ENCODE measurements at places on chromosomes 12 and 14.
A peak's percentile ranks its signal among the peaks of the same experiment; 100 is the strongest.

- DNase-seq, result no peak
Measured at GRCh38 chr12:102249079-102249841, 51.6 kb upstream of the PMCH start.

- DNase-seq, result no peak
Measured at GRCh38 chr12:55906056-55906455, 21.6 kb downstream of the PYM1 start.

GRCh38 chr14:31944256-31945073, 132.6 kb upstream of the ARHGAP5 start:
- no peak for DNase-seq

- DNase-seq, result no peak
Measured at GRCh38 chr14:77917491-77918201, 117.7 kb downstream of the ADCK1 start.

- DNase-seq, result no peak
Measured at GRCh38 chr12:25263594-25263993, 12.9 kb upstream of the KRAS start.

GRCh38 chr12:110965574-110965973, 45.2 kb upstream of the MYL2 start:
- DNase-seq, result no peak

GRCh38 chr12:46933947-46934346, 108.2 kb upstream of the SLC38A4 start:
- DNase-seq, result peak; percentile 16

GRCh38 chr12:47813511-47814196, 6.0 kb downstream of the HDAC7 start:
- DNase-seq, result peak; percentile 77

DNA sequence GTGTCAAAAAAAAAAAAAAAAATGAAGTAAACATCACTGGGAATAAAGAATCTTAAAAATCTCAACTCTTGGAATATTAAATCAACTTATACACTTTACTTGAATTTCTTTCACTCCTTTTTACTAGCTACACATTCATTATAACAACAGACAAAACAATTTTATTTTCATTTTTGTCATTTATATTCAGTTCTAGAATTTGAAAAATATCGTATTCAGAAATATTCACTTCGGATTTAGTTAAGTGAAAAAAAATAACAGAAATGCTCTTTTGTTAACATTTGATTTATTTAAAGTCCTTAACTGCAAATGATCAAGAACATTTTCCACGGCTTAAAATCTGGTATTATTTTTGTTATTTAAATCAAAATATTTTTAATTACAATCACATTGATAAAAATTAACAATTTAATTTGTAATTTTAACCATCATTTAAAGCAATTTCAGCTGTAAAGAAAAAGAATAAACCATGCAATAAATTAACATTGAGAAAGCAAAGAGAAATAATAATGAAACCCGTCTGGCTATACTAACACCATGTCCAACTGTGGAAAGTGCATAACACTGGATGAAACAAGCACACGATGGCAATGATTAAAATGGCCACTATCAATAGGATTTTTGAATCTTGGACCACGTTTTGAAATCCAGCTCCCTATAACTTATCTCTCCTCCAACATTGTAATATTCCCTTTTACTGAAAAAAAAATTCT, 5.2 kb downstream of the FOXA1 start:
- peak; percentile 11 for DNase-seq

- DNase-seq, result no peak
Measured at GRCh38 chr12:118319627-118320026, 53.1 kb downstream of the TAOK3 start.

GRCh38 chr12:64678248-64678647, 68.0 kb downstream of the RASSF3 start:
- no peak for DNase-seq

- no peak for DNase-seq
Measured at GRCh38 chr14:52023518-52023917, 34.2 kb downstream of the RTRAF start.

- DNase-seq, result no peak
Measured at GRCh38 chr12:16920451-16920850, 314.5 kb upstream of the LMO3 start.

- no peak for DNase-seq
Measured at GRCh38 chr12:57025196-57025595, 8.9 kb upstream of the TAC3 start.

- no peak for DNase-seq
Measured at GRCh38 chr14:23153851-23154796, 29.3 kb downstream of the SLC7A8 start.

- peak; percentile 9 for DNase-seq
Measured at GRCh38 chr14:99944241-99944651, 121.0 kb upstream of the EVL start.

- no peak for DNase-seq
Measured at GRCh38 chr12:53344487-53344823, 8.3 kb upstream of the SP7 start.

GRCh38 chr14:32246751-32247150, 43.7 kb upstream of the RNU6-8 start:
- DNase-seq, result no peak

GRCh38 chr12:34350092-34351041, 328.1 kb downstream of the ALG10 start:
- no peak for DNase-seq

- no peak for DNase-seq
Measured at GRCh38 chr14:53408175-53408879, 255.2 kb upstream of the DDHD1 start.

DNA sequence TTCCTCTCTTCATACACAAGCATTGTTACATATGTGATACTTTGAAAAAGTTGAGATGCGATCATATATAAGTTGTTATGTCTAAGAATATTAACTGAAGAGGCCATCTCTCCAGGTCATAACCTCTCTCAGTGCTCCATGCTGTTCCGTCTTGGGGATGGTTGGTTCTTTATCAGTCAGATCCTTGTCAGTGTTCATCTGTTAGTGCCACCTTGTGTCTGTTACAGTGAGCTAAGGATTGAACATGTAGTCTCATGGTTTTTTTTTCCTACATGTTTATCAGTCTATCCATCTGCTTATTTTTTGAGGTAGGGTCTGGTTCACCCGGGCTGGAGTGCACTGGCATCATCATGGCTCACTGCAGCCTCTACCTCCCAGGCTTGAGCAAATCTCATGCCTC, 30.5 kb downstream of the EP400 start:
- DNase-seq, result no peak

GRCh38 chr14:103393676-103394626, 8.7 kb downstream of the MARK3 start:
- DNase-seq, result no peak

DNA sequence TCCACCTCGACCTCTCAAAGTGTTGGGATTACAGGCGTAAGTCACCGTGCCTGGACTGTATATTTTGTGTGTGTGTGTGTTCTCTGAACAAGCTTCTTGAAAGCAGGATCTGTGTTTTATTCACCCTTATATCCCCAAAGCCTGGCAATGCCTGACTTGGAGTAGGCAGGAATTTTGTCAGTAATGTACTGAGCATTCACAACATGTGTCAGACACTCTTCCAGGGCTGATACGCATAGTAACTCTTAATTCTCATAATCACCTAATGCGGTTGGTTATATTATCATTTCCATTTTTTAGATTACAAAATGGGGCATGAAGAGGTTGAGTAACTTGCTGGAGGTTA, 50.4 kb upstream of the PLEKHG3 start:
- DNase-seq, result no peak

DNA sequence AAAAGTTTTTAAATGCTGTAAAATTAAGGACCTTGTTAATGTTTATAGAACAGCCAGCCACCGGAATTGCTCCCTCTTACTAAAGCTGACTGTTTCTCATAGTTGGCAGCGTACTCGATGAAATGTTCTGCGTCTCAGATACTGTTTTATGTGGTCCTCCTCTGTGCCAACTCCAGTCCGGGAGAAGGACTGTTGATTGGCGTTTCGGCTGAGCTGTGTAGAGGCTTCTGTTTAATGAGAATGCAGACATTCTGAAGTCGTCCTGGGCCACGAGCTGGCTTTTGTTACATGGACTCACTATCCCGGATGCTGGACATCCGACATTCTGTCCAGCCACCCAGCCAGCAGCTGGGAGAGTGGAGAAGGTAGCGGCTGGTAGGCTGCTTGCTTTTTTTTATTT, 75.4 kb downstream of the WDR20 start:
- DNase-seq, result no peak

- no peak for DNase-seq
Measured at GRCh38 chr14:58978343-58978742, 210.1 kb upstream of the DAAM1 start.

- no peak for DNase-seq
Measured at GRCh38 chr12:25500651-25501050, 52.4 kb downstream of the LMNTD1 start.

- DNase-seq, result no peak
Measured at GRCh38 chr14:24079491-24080141, 8.3 kb downstream of the CPNE6 start.

- DNase-seq, result no peak
Measured at GRCh38 chr12:120365675-120366340, 3.2 kb downstream of the MSI1 start.

- DNase-seq, result no peak
Measured at GRCh38 chr12:124637581-124637981, 70.2 kb upstream of the NCOR2 start.

GRCh38 chr14:43147485-43147884, 1359.6 kb downstream of the FSCB start:
- DNase-seq, result no peak

DNA sequence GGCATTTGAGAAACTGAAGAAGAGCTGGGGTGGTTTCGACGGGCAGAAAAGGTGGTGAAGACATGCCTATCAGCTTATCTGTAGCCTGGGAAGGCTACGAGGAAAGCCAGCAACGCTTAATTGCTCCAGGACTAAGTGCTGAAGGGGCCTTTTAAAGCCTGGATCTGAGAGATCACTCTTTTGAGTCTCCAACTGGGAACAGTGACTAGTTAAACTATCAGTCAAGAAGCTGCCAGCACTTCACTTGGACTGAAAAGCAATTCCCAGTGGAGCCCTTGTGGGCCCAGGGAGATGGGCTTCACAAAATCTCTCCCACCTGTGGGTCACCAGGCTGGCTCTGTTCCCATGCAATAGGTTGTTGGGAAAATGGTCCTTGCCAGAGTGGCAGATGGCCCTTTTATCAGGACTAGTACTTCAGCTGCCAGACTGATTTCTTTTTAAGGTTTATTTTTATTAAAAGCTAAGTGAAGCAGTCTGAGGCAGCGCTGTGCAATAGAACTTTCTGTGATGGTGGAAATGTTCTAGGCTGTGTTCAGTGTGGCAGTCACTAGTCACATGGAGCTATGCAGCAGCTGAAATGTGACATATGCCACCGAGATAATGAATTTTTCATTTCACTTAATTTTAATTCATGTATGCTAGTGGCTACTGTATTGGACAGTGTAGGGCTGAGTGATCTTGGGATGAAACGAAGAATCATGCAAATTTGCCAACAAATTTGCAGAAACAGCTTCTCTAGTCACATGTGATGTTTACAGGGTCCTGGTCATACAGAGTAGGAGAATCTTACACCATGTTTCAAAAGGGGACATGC, 276.8 kb downstream of the PCNX1 start:
- DNase-seq, result no peak

- DNase-seq, result no peak
Measured at GRCh38 chr12:120858306-120859088, 45.7 kb downstream of the SPPL3 start.

- DNase-seq, result no peak
Measured at GRCh38 chr12:12229556-12230092, 37.2 kb downstream of the LRP6 start.

- DNase-seq, result no peak
Measured at GRCh38 chr12:44247588-44247987, 411.7 kb downstream of the TMEM117 start.

- no peak for DNase-seq
Measured at GRCh38 chr12:82434392-82434911, 76.1 kb downstream of the METTL25 start.

DNA sequence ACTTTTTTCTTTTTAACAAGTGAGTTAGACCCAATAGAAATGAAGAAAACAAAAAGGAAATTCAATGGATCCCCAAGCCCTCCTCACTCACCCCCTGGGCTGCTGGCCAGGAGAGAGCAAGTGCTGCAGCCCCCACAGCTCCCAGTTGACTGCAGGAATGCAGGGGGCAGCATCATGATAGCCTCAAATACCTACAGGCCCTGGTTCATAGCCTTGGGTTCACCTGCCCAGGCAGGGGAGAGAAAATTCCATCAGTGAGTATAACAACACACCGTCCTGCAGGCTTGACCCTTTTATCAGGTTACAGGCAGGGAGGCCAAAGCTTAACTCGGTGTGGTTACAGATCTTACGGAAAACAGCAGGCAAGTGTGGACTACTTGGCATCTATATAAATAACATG, 76.3 kb downstream of the PHLDA1 start:
- no peak for DNase-seq

- DNase-seq, result no peak
Measured at GRCh38 chr12:116790066-116790465, 52.0 kb downstream of the RNFT2 start.

DNA sequence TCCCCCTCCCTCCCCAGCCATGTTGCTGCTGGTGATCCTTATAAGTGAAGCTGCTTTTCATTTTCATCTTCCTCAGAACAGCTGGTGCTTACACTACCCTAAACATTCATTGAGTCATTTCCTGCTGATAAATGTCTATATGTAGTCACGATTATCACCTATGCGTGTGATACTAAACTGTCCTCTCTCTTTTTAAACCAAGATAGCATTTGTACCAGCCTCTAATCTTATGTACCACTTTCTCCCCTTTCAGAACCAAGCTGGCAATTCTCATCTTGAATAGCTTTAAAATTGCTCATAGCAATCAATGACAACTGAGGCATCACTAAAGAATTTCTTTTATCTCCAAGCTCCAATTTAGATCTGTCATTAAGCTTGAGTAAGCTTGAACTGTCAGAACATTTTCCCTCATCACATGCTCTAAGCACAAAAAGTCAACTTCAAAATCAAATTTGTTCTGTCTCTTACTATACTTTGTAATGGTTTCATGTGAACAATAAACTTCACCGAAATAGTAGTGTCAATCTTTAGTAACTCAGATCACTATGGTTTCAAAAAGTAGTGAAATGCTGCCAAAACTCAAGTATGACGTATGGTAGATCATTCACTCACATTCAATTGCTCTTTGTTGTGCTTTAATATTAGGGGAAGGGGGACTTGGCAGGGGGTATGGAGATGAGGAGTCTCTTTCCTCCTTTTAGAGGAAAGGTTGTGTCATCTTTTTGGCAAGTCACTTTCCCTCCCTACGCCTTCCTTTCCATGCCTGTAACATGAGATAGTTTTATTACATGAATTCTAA, 178.1 kb upstream of the NOVA1 start:
- DNase-seq, result no peak

- no peak for DNase-seq
Measured at GRCh38 chr14:101076451-101077198, 173.1 kb upstream of the RTL1 start.

DNA sequence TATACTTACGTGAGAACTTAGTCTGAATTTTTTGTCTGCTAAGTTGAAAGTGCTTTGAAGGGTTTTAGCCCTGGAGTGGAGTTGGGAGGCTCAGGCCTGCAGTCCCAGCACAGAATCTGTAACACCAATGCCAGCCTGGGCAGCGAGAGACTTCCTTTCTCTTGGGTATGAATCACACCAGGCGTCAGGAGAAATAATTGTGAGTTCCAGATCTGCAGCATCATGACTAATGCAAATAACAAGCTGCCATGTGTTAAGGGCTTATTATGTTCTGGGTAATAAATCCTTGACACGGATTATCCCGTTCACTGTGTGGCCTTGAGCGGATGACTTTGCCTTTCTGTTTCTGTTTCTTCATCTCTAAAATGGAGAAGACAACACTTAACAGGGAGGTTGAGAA, 70.6 kb downstream of the B4GALNT3 start:
- no peak for DNase-seq

- DNase-seq, result no peak
Measured at GRCh38 chr12:124369055-124369826, 74.3 kb downstream of the RFLNA start.

- DNase-seq, result no peak
Measured at GRCh38 chr12:95411466-95411865, 62.5 kb upstream of the METAP2 start.
